ENCODE measurements at places on chromosomes 16 and 17.

- DNase-seq = no peak
These were observed 15.8 kb upstream of the KANSL1 start for GRCh38 chr17:46208997-46209396.

DNA sequence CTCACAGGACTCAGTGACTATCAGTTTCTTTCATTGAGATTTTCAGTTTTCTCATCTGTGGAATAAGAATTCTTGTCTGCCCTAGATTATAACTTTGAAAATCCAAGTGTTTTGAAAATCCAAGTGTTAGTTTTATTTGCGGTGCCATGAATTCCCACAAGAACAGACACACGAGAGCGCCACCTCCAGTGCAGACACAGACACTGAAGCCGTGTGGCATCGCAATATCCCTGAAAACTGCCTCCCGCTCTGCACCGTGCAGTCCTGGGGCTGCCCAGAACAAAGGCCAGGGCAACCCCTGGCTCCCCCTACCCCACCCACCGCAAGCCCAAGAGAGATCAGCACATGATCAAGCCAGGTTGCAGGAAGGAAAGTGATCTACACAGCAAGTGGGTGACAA lies 229.5 kb upstream of the ASIC2 start:
- no peak for DNase-seq

- DNase-seq = no peak
These were observed 1.6 kb downstream of the BFAR start for GRCh38 chr16:14634389-14634725.

DNA sequence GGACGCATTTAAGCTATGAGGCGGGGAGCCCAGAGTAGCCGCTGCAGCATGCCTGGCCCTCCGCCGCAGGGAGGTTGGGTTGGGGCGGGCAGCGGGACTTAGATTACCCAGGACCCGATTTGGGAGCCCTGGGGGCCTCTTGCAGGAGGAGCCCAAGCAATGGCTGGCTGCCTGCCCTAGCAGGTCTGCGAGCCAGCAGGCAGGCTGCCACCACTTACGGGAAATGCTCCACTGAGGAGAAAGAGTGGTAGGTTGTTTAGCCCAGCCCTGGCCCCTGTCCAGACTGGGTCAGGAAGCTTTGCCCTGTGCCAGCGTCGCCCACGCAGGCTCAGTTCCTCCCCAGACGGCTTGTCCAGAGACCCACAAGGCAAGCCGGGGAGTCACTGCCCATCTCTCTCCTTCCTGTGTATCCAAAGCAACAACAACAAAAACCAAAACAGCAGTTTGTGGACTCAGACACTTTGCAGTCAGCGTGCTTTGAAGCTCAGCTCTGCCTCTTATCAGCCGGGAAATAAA lies 10.3 kb upstream of the TVP23A start:
- DNase-seq = no peak

- no peak for DNase-seq
These were observed 55.9 kb upstream of the MGAT5B start for GRCh38 chr17:76812263-76812662.

DNA sequence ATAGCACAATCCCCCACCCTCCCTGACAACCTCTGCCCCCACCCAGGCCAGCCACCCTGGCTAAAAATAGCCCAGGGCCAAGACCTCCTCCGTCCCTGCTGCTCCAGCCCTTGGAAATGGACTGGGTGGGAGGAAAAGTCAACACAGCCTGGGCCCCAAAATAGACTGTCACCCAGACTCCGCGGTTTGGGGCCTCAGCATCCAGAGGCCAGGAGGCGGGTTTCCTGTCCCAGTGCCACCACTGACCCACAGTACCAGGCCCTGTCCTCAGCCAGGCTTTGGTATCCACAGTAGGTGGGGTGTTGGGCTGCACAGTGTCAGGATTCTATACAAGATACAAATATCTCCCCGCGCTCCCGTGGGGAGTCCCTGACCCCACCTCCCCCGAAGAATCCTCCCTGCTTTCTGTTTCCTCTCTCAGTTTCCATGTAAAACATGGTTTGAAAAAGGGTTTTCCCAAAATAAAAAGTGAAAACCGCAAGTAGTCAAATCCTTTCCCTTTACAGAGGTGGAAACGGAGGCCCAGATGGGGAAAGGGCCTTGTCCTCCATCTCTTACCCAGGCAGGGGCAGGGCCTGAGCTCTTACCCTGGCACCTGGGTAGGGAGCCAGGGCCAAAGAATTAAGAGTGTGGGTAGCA lies 20.1 kb downstream of the CPNE2 start:
- DNase-seq = no peak

DNA sequence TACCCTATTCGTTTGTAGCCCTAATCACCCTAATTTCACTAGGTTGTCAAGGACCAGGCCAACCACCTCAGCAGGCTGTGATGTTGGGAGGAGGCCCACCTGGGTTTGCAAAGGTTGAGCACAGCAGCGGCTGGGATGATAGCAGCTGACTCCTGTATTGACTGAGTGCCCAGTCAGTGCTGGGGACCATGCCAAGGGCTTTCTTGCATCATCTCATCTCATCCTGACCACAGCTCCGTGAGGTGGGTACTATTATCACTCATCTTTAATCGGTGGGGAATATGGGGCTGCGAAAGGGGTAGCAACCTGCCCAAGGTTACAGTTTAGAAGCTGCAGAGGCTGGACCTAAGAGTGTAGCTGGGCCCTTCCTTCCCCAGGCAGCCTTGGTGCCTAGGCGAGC lies 11.7 kb downstream of the ATPAF2 start:
- DNase-seq = no peak

DNA sequence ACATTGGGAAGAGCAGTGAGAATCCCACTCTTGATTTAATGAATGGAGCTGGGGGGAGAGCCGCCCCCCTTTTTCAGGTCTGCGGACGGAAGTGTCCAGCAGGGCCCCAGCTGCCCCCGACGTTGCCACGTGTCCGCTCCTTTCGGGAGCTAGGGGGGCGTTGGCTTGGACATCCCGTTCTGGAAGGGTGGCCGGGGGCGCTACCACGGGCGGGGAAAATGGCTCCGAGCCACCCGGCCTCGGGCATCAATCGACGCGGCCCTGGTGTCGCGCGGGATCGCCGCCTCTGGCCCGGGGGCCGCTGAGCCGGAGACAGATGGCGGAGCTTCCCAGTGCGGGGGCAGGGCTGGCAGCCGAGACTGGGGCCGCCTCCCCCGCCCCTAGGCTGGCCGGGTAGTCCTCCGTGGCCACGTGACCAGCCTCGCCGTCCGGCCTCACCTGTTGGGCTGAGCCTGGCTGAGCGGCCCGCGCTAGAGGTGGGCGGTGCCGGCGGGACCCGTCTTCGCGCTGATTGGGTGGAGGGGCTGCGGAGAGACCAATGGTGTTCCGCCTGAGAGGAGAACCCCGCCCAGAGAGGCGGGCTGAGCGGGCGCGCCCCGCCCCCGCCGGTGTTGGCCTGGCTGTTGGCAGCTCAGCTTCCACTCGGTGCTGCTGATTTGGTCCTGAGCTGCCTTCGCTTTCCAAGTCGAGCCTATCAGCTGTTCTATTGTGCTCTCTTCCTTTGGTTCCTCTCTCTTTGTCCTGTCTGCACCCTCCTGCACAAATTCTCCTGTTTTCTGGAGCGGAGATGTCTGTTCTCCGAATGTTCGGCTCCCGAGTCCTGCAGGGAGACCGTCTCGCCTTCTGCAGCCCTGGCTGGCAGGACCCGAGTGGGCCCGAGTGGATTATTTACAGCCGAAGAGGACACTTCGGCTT lies 8.3 kb downstream of the HS3ST3B1 start:
- peak; percentile 89 for DNase-seq

- no peak for DNase-seq
These were observed 687.3 kb downstream of the CDH11 start for GRCh38 chr16:64434526-64435069.

- DNase-seq = no peak
These were observed 23.2 kb downstream of the MAP3K14 start for GRCh38 chr17:45293413-45294211.

- DNase-seq = peak; percentile 46
These were observed 1.4 kb upstream of the ALDOA start for GRCh38 chr16:30063893-30064728.

GRCh38 chr17:38881600-38882191 lies 11.8 kb downstream of the LASP1 start:
- DNase-seq = no peak

- DNase-seq = no peak
These were observed 33.3 kb downstream of the GLG1 start for GRCh38 chr16:74573622-74574021.

DNA sequence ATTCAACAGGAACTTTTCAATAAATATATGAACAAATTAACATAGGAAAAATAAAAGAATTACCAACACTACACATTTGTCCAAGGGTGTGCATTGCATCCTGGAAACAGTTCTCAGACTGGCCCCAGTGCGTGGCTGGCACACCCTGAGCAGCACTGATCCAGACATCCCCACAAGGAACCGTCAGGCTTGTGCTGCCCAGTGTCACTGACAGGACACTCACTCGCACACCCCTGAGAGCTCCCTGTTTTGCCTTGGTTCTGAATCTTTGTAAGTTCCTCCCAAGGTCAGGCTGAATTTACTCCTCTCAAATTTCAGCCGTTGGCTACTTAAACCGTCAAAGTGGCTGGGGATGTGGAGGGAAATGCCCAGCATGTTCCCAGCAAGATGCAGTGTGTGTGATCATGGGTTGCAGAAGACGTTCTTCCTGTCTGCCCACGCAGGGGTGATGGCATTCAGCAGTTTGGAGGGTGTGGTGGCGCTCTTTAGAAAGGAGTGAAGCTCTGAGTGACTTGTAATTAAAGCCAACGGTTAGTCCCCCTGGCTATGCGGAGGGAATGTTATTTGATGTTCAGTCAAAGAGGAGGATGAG lies 1.7 kb downstream of the MT2A start:
- DNase-seq = peak; percentile 20

DNA sequence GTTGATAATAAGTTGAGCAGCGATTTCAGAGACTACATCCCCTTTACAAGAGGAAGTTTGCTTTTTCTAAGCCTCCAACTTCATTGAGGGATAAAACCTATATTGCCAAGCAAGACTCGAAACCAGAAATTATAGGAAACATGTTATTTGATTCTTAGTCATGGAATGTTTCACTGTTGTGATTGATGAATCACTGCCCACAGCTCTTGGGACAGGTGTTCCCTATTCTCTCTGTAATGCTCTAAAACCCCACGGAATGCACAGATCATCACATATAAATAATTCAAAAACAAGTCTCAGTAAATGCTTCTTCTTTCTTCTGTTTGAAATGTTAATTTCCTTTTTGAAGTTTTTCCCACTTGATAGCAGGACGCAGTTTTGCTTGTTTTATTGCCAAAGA lies 809.5 kb upstream of the GOT2 start:
- no peak for DNase-seq

DNA sequence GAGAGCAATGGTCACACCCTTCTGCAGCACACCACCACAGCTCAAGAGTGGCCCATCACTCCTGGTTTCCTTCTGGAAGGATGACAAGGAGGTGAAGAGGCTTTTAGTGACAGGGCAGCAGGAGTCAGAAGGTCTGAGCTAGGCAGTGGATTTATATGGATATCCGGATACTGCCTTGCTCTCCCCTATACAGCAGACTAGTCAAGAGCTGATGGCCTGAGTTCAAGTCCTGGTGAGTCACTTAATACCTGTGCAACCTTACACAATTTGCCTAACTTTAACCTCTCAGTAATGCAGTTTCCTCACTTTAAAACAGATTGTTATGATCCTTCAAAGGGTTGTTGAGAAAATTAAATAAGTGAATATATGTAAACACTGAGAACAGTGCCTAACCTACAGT lies 22.9 kb downstream of the MYO18A start:
- DNase-seq = no peak

GRCh38 chr17:21211825-21212479 lies 2.0 kb downstream of the TMEM11 start:
- DNase-seq = no peak

DNA sequence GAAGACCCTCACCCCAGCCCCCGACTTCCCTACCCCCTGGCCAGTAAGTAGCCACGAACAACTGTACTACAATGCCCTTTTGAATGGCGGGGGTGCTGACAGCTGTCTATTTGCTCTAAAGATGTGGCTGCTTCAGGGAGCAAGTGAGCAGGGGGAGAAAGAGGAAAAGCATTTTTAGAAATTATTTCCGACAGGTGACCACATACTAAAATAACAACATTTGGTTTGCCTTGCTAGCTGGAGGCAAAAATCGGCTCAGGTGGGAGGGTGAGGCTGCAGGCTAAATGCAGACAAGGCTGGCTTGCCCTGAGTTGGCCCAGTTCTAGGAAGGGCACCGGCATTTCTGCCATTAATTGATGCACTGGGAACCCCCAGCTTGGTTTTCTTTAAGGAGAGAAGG lies 188.5 kb downstream of the XYLT1 start:
- DNase-seq = no peak

DNA sequence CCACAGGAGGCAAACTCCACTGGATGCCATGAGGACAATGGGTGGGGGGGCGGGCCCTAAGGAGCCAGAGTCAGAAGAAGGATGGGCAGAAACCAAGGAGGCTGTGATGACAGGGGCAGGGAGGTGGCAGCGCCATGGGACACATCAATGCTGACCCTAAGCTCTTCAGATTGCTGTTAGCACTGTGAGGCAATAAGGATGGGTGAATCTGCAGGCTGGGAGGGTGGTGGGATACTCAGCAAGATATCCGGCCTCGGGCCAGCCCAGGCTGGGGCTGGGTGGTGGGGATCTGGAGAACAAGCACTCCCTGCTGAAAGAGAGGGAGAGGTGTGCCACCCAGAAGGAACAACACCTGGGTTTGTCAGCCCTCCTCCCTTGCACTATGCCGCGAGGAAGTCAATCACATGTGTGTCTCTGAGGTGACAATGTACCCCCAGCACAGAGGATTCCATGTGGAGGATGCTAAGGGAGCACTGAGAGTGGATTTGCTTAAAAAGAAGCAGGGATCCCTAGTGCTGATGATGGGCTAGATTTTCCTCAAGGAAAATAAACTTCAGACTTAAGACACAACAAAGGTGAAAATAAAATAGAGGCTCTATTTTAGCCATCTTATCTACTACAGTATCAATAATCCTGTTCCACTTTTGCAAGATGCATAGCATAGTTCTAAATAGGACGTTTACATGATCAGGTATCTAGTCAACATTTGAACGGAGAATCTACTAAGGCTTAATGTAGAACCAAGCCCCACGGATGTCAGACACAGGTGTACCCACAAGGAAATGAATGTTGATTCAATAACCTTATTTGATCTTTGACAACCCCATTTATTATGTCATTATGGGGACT lies 22.6 kb downstream of the SMPD3 start:
- no peak for DNase-seq

DNA sequence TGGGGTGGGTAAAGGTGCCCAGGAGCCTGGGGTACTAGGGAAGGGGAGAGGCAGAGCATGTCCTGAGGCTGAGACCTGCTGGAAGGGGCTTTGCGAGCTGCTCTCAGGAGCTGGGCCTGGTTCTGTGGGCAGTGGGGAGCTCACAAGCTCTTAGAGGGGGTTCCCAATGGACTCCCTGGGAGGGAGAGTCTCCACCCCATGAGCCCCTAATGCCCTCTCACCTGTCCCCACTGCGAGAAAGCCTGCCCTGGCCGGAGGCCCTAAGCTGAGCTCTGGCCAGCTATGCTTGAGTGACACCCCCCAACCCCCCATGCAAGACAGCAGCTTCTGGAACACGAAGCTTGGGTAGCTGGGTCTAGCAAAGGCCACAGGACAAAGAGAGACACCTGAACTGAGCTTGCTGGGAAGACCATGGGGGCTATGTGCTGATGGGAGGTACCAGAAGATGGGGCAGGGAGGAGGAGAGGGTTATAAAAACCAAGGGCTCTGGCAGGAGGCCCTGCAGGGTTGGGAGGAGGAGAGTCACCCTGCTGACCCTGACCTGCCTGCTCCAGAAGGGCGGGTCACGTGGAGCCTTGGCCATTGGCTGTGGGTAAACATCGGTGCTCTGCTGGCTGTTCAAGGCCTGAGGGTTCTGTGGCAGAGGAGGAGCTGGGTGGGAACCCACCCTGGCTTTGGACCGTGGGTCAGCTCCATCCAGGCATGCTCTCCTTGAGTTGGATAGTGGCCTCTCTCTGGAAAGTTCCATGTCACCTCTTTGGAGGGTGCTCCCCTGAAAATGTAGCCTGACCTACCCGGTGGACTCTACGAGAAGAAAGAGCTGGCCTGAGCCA lies 106.7 kb downstream of the RAB11FIP4 start:
- DNase-seq = no peak
